ENCODE measurements at places on chromosomes 6 and 20.

DNA sequence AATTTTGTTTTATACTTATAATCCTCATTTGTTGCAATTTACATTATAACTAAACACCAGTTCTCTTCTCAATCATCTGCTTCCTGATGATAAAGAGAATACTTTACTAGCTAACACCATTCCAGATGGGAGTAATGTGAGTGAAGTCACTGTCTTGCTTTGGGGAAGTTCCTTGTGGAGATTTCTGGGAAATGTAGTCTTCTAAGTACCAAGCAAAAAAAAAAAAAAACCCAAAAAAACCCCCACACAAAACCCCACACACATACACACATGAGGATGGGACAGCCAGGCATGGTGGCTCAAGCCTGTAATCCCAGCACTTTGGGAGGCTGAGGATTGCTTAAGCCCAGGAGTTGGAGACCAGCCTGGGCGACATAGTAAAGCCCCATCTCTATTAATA, 2.2 kb upstream of the SNPH start:
- DNase-seq = no peak

DNA sequence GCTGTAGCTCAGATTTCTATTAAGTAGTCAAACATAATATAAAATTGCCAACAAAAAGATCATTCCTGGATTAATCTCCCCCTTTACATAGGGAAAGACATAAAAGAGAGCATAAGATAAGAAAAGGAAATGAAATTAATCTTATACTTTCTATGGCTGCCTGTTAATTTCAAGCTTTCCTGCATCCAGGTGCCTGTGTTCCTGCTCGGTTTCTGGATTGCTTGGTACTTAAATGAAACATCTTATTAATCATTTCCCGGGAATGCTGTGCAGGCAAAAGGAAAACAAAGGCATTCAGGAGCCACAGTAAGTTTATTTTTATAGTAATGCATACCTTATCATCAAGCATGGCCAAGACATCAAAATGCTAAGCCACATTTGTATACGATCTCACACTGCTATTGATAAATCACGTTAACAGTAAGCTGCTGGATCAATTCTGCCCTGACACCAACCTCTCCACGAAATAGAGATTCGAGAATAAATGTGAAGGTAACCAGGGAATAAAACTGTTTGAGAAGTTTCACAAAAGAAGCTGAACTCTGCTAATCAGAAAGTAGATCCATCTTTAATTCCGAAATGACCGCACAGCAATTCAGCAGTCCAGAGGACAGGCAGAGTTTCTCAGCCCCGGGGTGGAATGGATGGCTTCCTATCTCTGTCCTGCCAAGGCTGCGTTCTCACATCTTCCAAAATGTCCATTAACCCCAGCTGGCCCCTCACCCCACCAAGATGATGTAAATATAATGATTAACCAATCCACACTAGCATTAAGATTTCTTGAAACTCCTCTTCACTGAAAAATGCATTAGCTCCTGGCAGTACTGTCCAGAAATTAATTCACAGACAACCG, 32.6 kb upstream of the APCDD1L start:
- no peak for DNase-seq

DNA sequence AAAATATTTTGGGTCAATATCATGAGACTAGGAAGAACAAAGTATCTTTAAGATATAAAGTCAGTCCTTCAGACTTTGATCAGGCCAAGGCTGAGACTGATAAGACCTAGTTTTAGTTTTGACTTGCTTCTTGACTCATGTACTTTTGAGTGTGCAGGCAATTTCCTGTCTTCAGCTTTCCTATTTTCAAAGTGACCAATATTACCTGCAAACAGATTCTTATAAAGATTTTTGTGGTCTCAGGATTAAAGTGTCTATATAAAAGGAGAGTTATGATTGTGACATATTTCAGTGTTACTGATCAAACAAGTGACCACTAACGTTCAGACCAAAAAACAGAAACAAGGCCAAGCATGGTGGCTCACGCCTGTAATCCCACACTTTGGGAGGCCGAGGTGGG, 36.0 kb upstream of the AKIRIN2 start:
- no peak for DNase-seq

GRCh38 chr6:165843121-165843520, 180.1 kb upstream of the PDE10A start:
- DNase-seq = no peak

DNA sequence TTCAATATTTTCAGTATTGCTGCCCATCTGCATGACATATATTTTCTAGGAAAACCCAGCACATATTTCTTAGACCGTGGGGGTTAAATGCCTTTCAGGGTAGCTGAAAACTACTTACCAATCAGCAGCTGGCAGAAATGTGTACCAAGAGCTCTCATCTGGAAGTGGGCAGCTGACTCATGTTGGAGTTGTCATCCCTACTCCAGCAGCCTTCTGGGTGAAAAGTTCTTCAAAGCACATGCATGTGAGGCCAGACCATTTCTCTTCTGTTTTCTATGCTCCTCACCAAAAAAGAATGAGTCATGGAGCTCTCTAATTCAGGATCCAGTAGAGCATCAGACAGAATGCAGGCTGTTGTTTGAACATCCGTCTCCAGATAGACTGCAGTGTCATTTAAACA, 135.5 kb downstream of the PAX1 start:
- DNase-seq = no peak

DNA sequence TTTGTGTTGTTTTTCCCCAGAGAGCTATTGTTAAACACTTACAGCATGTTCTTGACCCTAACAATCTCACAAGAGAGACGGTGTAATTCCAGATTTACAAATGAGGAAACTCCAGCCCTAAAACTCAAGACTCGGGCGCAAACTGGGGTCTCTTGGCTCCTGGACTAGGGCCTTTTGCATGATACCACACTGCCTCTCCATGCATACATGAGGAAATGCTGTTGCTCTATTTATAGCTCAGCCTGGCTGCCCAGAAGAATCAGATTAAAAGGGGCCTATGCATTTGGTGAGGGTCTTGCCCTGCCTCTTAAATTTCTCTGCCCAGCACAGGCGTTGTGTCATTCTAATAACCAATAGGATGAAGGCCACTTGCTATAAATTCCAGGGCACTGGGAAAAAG, 30.5 kb upstream of the SNRPB2 start:
- DNase-seq = no peak

- no peak for DNase-seq
Measured at GRCh38 chr20:58677808-58678207, 14.8 kb upstream of the NPEPL1 start.

DNA sequence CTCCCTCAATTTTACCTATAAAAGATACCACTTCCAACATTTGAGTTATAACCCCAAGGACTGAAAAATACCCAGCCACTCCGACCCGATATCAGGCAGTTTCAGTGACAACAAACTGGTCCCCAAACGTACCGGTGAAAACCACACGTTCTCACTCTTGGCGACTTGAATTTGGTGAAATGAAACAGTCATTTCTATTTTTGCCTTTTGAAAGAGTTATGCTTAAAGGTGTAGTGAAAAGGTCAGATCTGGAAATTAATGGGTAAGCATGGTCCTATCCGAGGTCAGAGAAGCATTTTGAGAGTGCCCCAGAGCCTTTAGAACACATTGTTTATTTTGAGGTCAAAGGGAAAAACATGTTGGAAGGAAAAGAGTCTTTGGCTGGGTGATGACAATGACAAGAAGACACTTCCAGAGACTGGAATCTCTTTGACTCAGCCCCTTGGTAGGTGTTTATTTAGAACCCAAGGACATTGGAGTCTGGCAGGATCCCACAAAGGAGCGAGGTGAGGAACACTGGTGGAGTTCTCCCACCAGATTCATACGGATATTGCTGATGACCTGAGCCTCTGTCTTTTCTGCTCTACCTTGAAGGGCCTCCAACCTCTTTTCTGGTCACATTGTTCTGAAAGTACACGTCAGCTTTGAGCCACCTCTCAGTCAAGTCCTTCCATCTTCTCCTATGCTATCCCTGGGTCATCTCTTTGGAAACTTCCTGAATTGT, 235.0 kb downstream of the GMPR start:
- DNase-seq = no peak

DNA sequence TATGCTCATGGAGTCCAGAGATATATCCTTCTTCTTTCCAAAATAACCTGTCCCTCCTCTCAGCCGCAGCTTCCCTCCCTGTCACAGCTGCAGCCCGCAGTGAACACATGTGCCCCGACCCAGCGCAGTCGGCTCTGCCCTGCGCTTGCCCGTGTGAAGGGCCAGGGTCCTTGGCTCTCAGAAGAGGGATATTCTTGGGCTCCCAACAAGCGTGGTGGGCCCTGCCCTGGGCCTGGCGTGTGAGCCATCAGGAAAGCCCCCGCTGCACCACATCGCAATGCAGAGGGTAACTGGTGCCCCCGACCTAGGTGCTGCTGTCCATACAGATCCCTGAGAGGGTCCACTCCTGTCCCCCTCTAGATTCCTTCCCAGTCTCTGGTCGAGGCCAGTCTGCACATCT, 65.2 kb downstream of the SSR1 start:
- no peak for DNase-seq

- DNase-seq = no peak
Measured at GRCh38 chr6:121555201-121555600, 119.8 kb downstream of the GJA1 start.

DNA sequence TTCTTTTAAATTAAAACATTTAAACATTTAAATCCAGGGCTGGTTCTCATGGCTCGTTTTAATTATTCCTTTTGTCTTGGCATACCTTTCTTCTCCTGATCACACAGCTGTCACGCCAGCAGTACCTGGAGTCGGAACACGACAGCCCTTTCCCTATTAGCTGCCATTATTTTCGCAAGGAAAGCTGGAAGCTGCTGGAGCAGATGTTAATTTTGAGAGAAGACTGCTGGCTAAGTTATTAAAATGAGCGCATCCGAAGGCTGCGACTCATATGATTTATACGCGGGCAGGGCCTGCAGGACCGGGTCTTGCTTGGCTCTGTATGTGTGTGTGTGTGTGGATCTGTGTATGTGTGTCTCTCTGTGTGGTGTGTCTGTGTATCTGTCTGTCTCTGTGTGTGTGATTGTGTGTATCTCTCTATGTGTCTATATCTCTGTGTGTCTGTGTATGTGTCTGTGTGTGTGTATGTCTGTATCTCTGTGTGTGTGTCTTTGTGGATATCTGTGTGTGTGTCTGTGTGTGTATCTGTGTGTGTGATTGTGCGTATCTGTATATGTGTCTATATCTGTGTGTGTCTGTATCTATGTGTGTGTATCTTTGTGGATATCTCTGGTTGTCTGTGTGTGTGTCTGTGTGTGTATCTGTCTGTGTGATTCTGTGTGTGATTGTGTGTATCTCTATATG, 191.5 kb downstream of the CDH4 start:
- DNase-seq = no peak

- no peak for DNase-seq
Measured at GRCh38 chr6:148928811-148929210, 182.0 kb downstream of the UST start.

GRCh38 chr6:140921366-140922226, 1211.1 kb upstream of the GJE1 start:
- no peak for DNase-seq

DNA sequence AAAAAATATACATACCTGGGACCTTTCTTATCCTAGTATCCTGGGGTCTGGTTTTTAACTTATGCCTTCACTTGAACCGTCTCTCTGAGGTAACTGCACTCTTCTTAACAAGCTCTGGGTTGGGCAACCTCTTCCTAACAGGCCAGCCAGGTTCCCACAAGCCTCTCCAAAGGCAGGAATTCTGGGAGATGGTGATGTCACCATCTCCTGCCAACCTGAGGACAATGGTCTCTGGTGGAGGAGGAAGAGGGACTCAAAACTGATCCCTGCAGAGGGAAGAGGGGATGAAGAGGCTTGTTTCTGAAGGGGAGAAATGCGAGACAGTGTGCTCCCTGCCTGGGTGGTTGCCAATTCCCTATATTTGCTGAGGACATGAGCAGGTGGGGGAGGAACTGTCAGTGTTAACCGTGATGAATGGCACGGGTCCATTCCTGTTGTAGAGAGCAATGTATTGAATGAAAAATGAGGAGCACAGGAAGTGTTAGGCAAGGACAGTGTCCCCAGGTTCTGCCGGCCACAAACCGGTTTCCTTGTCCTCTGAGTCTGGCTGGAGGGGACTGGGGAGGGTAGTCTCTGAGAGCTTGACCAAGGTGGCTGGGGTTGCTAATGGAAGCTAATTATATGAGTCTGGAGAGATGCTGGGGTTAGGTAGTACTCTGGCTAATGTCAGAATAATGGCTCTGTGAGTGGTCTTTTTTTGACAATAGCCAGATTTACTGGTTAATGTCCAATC, 95.5 kb downstream of the KCNB1 start:
- no peak for DNase-seq

DNA sequence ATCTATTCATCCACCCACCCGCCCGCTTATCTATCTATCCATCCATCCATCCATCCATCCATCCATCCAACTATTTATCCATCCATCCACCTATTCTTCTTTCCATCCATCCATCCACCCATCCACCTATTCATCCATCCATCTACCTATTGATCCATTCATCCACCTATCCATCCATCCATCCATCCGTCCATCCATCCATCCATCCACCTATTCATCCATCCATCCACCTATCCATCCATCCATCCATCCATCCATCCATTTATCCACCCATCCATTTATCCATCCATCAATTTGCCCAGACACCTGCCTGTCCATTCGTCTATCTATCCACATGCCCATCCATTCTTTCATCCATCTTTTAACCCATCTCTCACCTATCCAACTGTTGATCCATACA, 71.1 kb upstream of the PMEPA1 start:
- no peak for DNase-seq

DNA sequence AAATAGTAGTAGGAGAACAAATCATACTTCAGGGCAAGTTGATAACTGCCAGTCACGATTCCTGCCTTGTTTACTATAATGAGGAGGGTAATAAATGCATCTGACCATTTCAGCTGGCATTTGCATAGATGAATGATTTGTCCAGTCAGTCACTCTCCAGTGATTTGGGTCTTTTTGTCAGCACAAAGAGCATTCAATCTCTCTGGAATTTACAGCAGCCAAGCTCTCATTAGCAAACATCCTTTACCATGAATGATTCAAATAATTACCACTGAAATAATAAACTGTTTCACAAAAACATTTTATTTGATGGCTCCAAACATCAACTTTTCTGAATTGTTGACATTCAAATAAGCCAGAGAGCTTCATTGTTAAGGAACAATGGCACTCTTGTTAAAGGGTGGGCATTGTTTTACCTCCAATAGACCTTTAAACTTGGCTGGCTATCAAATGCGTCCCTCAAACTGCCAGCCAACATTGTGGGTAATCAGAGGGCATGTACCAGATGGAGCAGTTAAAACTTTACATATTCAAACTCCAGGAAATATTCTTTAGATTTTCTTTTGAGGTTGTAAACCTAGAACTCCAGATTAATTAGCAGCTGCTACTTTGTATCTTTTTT, 30.0 kb upstream of the FBXL4 start:
- no peak for DNase-seq

- DNase-seq = no peak
Measured at GRCh38 chr6:54846243-54846856, at the start of gene FAM83B. TSS of gene FAM83B (plus strand) at chr6:54846771. CDS start at chr6:54870247, 23,476 bp downstream.

All from activated CD8-positive, alpha-beta T cell treated with anti-CD3 and anti-CD28 coated beads, Interleukin-2, amount 10 ng/mL, durations not matched to agents 7 days and 5 days (primary cell).